CD8-positive, alpha-beta memory T cell (primary cell): ENCODE measurements at places on chromosomes 1 and 21. TPM values are rescaled to one million over a fixed set of nuclear protein-coding genes. Genes with fewer than 3 reads are reported as not detected.

GRCh38 chr1:185464777-185465176 is 147.7 kb upstream of the IVNS1ABP start:
- DNase-seq: no peak

GRCh38 chr1:39751595-39751994 is 12.9 kb downstream of the PPIE start:
- DNase-seq: no peak

DNA sequence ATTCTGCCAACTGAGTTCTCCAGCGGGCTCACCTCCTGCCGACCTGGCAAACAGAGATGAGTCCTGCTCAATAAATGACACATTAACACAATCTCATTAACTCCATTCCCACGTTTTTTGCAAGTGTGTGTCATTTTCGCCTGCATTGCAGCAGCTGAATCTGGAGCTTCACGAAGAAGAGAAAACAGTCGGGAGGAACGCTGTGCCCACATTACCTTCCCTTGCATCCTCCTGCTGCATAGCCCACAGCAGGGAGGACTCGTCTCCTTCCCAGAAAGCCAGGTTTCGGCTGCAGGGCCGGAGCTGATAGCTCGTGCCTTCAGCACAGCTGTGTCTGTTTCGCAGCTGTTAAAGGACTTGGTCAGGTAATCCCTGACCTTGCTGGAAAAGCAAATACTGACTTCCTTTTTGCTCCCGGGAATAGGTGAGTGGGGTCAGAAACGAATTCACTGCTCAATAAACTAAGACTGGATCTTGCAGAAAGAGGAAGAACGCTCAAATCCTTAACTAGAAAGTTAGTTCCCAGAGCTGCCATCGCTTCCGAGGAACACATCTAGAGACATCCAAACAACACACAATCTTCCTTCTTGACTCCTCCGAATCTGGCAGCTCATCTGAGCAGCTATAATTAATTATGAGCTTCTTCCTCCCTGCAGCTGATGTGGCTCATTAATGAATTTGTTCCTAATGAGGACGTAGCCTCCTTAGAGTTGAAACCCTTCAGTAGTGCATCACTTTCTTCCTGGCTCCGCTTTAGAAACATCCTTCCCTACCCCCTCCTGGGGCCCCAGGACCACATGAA is 33.0 kb downstream of the KANK4 start:
- no peak for DNase-seq

DNA sequence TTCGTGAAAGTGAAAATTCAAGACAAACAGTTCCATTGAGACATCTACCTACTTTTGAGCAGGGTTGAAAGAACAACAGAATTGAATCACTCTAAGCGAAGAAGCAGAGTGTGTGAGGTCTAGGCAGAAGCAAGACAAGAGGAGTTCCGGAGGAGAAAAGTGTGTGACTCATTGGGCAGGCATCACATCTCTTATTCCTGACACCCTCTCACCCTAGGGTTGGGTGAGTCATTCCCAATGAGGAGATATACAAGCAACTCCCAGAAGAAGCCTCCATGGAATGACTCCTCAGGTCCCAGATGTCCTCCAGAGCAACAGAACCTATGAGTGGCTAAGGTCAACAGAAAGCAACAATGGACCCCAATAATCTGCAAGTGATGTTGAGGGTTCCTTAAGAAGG is 138.1 kb downstream of the TPR start:
- no peak for DNase-seq

GRCh38 chr1:213719462-213719861 is 268.3 kb upstream of the PROX1 start:
- DNase-seq: no peak

GRCh38 chr1:111515291-111516004 is 12.0 kb upstream of the ADORA3 start:
- DNase-seq: no peak

GRCh38 chr1:203287109-203287893 is 18.0 kb upstream of the BTG2 start:
- DNase-seq: peak; percentile 73

- peak; percentile 49 for DNase-seq
These were observed 40.4 kb upstream of the EIF4G3 start for GRCh38 chr1:21216835-21217811.

DNA sequence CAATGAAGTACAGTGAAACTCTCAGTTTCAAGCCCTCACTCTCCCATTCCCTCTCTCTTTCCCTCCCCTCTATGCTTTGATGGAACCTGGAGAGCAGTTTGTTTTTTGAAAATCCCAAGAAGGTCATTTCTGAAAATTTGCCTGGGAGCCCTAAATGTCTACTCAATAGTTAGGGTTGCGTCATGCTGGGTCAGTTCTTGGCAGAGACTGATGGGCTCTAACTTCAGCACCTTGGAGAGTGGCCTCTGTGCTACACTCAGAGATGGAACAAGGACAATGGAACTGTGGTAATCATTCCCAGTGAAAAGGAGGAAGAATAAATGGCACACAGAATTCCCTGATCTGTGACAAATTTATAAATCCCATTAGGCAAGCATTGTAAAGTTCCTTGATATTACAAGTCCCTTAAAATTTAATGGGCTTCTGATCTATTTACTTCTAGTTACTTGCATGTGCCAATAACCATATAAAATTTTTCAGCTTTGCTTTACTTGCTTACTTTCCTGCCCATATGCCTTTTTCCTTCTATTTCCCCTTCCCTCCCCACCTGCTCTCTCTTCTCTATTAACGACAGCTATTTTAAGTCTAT is 182.9 kb upstream of the KCND3 start:
- no peak for DNase-seq

DNA sequence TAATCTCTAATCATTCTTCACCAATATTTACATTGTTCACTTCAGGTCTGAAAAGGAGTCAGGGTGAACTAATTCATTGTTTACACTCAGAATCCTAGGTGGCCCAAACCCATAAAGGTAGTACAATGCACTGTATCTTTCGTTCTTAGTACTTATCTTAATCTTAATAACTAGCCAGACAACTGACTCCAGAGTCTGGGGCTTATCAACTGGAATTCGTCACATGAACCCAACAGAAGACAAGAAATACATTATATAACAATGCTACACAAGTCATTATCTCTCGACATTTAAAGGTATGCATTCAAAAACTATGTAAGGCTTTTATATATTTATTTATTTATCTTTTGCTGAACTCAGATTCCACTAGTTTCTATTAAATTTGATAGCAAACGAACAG is 125.9 kb upstream of the ESRRG start:
- DNase-seq: no peak

- no peak for DNase-seq
These were observed 113.2 kb upstream of the CYYR1 start for GRCh38 chr21:26686278-26686677.

DNA sequence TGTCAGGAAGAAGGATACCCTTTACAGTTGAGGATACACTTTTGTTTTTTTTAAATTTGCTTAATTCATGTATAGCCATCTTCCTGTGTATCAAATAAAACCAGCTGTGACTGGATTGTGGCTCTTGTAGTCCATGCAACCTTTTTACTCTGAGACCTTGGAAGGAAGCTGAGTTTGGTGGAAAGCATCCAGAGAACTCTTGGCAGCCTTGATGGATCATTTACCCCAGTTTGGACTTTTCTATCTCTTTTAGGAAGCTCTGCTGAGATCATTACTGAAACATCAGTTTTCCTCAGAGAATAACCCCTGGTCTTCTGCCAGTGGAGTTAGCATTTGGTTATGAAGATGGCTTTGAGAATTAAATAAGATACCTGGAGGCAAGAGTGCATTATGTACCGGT is 21.2 kb upstream of the APOBEC4 start:
- DNase-seq: no peak

DNA sequence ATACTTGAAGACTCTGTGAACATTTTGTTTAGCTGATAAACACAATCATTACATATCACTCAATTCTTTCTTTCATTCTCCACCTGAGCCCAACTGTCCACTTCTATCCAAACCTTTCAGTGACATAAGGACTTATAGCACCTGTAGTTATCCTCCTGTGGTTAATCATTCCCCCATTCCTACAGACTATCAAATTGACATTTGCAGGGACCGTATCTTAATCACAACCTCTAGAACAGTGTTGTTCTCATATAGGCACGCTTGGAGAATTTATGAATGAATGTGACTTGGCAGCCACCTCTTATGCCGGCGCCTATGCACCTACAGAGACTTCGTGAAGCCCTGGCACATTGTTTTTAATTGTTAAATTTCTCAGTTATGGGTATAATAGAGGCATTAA is 83.9 kb upstream of the CXADR start:
- no peak for DNase-seq

DNA sequence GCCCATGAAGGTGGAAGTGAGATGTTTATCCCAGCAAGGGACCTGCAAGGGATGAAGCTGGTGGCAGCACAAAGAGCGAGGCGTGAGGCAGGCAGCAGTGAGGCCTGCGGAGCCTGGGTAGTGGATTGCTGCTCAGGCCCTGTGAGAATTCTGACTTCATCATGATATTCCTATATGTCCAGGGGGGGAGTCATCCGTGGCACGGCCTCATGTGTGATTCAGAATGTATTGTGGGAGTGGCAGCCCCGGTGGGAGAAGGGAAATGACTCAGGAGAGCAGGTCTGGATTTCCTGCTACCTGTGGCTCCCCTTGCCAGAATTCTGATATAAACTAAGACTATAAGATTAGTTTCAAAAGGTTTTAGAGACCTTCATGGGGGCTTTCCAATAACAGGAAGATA is 240.9 kb downstream of the CAMTA1 start:
- DNase-seq: no peak

DNA sequence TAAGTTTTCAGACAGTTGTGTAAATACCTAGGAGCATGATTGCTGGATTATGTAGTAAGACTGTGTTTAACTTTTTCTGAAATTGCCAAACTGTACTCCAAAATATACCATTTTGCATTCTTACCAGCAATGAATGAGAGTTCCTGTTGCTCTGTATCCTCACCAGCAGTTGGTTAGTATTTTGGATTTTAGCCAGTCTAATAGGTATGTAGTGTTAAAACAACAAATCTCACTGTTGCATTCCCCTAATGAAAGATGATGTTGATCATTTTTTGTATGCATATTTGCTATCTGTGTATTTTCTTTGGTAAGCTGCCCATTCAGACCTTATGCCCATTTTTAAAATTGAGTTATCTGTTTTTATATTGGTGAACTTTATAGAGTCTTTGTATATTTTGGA is 89.9 kb downstream of the RASAL2 start:
- DNase-seq: no peak

DNA sequence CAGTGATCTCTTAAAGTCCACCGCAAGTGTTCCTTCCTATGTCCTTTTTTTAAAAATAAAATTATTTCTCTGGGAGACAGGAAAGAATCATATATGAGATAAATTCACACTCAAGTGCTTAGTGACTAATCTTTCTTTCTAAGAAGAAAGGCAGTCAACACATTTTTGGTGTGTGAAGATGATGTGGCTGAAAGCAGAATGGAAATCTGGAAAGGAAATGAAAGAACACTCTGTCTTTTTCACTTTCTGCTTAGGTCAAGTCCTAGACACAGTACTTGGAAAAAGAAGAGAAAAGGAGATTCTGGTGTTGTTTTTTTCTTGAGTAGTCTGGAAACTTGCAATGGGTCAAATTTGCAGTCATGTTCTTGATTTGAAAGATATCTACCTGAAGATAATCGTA is 45.5 kb upstream of the PRRX1 start:
- no peak for DNase-seq

DNA sequence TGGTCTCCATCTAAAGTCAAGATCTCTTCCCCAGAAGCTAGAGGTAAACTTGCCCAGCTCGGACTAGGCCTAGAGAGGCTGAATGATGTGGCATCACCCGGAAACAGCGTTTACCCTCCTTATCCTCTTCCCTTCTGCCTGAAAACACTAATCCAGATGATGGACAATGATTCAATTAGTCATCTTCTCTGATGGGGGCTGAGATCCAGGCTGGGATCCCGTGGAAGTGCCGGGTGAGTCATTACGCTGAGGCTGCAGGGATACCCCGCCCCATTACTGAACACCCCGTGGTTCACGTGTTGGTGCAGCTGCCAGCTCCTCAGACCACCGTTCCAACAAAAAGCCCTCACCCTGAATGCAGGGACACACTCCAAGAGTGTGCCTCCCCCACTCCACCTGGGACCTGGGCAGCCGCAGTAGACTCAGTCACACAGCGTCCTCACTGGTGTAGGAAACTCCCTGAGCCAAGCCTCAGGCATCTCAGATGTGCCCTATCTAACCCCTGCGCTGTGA is 2.0 kb downstream of the S100A6 start:
- DNase-seq: no peak

DNA sequence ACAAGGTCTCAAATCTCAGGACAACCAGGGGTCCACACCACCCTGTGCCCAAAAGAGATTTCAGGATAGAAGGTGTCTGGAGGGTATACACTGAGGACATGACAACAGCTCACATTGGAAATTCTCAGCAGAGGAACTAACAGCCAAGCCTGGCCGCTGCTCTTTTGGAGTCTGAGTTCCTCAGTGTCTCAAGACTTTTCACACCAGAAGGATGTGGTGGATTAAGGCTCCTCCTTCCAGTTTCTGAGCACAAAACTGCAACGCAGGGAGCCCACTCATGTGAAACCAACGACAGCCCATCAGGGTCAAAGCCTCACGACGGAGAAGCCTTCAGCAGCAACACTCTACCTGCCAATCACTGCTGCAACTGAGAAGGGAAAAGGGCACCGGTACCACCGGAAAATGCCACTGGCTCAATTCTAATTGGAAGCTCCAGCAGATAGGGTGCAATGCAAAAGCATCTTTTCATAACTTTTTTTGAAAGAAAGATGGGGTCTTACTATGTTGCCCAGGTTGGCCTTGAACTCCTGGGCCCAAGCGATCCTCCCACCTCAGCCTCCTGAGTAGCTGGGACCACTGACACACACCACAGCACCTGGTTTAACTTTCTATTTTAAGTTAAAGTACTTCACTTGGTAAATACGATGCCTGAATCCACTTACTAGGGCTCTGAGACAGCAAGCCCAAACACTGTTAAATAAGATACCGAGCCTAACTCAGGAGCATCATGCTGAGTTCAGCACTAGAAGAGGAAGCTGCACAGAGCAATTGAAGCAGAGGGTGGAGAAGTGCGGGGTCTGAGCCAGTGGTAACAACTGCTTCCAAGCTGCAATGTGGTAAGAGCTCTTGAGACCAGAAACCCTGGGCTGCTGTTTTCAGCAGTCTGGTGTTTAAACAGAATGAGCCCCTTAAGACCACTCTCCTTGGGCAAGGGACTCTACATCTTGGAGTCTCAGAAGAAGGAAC is 7.8 kb downstream of the CAPZB start:
- DNase-seq: peak; percentile 29

GRCh38 chr1:73832276-73833181 is 365.4 kb downstream of the LRRIQ3 start:
- no peak for DNase-seq

GRCh38 chr1:99550198-99550597 is 95.7 kb upstream of the PALMD start:
- DNase-seq: no peak

DNA sequence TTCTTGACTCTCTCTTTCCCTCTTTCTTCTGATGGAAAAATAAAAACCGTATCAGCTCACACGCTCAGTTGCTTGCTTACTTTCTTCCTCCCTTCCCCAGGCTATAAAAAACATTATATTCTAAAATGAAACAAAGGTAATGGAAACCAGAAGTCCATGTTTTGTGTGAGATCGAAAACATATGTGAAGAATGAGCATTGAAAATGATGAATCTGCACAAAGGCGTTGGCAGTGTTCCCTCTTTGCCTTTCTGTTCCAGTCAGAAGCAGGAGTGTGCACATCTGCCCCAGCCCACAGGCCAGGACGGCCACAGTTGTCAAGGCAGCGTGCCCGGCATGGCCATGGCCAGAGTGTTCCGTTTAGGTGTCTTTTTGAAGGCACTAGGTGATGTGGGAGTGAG is 185.3 kb upstream of the USP24 start:
- no peak for DNase-seq

The METTL18 gene
- 16.2 TPM for total RNA-seq

The RPTN gene
- total RNA-seq: not detected

The XCL1 gene
- 242 TPM for total RNA-seq

The UBE2U gene
- total RNA-seq: not detected

The PEAR1 gene
- total RNA-seq: not detected

The RGS7 gene
- total RNA-seq: not detected
